Cortex of kidney (tissue), 1 donor: ENCODE measurements at places on chromosomes 4 and X.

GRCh38 chr4:99025506-99025905 is 30.0 kb downstream of the METAP1 start:
- no peak for DNase-seq

DNA sequence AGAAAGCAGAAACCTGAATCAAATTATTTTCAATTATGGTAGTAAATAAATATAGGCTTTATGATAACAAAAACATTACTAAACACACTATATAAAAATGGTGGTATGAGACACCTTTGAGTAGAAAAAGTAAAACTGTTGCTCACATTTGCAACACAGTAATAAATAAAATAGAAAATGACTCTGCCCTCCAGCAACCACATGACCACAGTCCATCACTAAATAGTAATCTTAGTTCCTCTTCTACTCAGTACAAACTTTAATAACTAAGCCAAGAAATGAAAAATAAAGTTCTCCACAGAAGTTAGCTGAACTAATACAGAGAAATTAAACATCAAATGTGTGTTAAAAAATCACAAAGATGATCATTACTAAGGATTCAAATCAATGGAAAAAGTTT is 108.5 kb downstream of the ADGRA3 start:
- DNase-seq: no peak

GRCh38 chr4:76725039-76725438 is 172.9 kb downstream of the SOWAHB start:
- DNase-seq: no peak

GRCh38 chr4:74541667-74542066 is 96.7 kb downstream of the AREG start:
- DNase-seq: no peak

GRCh38 chr4:56077676-56078075 is 128.9 kb downstream of the CEP135 start:
- no peak for DNase-seq
